ENCODE measurements at places on chromosomes 2 and 18.

DNA sequence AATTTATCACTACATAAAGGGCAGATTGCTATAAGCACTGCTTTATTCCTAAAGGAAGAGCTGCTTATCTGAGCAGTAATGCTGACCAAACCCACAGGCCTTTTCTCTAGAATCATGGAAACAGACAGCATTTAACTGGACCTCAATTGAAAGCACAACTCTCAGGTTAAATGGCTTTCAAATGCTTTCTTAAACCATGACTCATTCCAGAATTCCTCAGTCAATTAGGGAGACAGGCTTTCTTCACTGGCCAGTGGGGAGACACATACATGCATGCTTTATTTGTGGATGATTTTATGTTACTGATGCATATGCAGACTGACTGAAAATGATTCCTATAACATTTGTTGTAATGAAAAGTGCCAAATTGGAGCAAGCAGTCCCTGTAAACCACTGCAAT lies 114.6 kb downstream of the ACVR1 start:
- DNase-seq, result no peak

GRCh38 chr2:36172824-36173223 lies 182.8 kb upstream of the CRIM1 start:
- no peak for DNase-seq

DNA sequence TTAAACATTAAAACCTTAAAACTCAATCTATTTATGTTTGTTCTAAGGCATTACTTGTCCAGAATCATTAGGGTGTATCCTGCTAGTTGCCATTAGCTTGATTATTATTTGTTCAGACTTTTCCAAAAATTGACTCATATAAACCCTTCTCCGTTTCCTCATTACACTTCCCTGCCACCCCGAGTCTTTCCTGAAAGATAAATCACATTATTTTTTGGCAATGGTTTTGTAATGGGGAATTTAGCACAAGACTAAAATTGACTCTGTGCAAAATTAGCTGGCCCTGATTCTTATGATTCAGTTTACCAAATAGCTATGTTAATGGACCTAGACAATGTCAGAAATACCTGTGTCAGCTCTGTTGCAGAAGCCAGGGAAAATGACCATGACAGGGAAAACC lies 112.2 kb upstream of the NT5C1B start:
- no peak for DNase-seq

- no peak for DNase-seq
Observed at GRCh38 chr2:58207189-58207588, 33.9 kb downstream of the FANCL start.

DNA sequence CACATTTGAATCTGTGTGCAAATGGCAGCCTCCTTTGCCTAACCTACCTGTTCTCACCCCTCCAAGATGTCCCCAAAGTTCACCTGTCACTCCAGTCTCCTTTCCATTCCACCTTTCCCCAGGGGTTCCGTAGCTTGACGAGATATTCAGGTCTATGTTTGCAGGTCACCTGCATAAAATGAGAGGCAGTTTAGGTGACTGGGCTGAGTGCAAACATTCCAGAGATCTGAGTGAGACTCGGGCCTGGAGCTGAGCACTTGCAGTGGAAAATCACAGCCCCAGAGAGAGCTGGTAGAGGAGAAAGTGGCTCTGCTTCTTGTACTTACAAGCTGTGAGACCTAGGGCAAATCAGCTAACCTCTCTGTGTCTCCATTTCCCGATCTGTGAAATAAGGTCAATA lies 20.1 kb downstream of the CAPN14 start:
- DNase-seq, result no peak

GRCh38 chr2:195343540-195343939 lies 313.5 kb upstream of the SLC39A10 start:
- no peak for DNase-seq

- no peak for DNase-seq
Observed at GRCh38 chr2:59691518-59692190, 861.8 kb downstream of the BCL11A start.

GRCh38 chr2:33806041-33806440 lies 206.9 kb upstream of the FAM98A start:
- no peak for DNase-seq

DNA sequence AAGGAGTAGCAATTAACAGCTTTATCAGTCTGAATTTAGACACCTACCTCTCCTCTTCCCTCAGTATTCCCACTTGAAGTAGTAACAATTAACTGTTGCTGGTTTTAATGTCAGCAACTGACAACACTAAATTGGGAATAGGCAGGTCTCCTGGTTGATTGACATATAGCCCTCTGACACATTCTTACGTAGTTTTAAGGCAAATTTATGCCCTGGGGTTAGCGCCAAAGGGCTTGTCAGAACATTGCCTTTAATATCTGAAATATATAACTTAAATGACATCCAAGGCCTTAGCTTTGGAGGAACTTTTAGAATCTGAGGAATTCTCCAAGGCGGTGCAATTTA lies 7.4 kb downstream of the ASXL3 start:
- DNase-seq, result no peak

GRCh38 chr2:207775473-207775872 lies 5.8 kb upstream of the FZD5 start:
- DNase-seq, result no peak

DNA sequence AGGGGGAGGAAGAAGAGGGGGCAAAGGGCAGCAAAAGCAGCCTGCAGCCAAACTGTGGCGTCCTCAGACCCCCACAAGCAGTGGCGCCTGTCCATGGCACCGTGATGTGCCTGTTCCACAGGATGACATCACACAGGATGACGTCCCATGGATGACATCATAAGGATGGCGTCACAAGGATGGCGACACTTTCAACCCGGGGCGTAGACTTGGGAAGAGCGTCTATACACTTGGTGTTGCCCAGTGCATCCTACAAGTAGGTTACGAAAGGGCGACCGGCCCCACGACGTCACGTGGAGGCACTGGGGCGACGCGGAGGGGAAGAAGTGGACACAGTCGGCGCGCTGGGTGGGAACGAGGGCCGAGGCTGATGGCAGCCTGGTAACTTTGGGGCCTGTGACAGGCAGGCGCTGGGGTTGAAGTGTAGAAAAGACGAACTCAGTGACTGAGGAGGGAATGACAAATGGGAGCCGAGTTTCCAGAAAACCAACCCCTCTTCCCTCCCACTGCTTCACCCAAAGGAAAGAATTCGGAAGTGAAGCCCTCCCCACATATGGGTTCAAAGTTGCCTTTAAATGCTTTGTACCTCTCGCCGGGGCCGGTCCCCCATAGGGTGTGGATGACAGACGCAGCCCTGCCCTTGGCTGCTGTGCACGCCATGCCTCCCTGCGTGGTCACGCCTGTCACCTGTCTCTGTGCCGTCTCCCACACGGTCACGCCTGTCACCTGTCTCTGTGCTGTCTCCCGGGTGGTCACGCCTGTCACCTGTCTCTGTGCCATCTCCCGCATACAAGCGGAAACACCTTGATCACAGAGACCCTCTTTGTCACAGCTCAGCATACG lies 13.4 kb upstream of the KCNG2 start:
- DNase-seq, result no peak

DNA sequence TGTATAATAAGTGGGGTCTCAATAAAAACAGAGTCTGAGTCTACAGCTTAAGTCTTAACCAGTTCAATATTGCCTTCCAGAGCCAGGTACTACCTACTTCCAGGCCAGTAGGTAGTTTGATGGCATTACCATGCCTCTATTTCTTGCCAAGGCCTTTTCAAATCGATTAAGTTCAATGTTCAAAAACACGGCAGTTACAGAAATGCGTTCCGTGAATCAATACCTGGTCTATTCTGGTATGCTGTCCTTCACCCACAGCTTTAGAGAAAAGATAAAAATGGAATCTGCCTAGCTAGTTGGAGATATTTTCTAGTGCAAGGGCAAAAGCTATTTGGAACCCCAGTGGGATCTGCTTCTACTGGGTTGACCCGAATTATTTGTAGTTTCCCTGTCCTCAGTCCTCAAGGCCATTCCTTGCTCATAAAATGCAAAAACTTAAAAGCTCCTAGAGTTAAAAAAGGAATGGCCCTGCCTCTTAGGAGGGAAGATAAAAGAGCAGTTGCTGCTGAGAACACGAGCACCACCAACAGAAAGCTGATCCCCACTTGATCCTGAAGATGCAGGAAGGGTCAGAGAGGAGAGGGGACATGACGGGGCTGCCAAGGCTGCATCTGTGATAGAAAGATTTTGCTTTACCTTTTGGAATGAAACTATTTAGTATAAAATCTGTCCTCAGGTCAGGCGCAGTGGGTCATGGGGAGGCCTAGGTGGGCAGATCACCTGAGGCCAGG lies 109.6 kb upstream of the SCG2 start:
- no peak for DNase-seq

- no peak for DNase-seq
Observed at GRCh38 chr2:157744571-157745076, 116.0 kb upstream of the ACVR1C start.

GRCh38 chr18:70116949-70117348 lies 88.5 kb downstream of the RTTN start:
- no peak for DNase-seq

DNA sequence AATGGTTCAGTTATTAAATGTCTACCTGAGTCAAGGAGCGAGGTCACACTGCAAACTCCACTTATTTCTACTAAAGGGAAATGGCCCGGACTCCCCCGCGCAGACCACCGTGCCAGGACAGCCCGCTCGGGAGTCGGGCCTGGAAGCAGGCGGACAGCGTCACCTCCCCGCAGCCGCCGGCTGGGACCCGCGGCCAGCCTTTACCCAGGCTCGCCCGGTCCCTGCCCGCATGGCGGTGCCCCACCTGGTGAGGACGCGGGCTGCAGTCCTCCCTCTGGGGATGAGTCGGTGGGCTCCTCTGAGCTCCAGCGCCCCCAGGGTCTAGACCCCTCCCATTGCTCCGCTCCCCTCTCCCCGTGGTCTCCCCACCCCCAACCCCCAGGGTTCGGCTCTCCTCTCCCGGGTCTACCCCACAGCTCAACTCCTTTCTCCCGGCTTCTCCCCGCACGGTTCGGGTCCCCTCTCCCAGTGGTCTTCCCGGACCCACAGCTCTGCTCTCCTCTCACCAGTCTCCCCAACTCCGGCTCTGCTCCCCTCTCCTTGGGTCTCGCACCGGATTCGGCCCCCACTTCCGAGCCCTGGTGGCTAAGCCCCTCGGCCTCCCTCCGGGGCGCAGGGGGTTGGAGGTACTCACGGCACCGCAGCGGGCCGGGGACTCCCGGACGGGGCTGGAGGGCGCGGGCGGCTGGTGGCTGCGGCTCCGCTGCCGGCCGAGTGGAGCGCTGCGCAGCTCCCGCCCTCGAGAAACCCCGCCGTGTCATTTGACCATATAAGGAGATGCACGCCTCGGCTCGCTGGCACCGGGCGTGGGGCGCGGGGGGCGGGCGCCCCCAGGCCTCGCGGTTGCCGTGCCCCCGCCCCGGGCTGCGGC lies at the start of gene FHL2:
TSS of gene FHL2 (minus strand) at position 716 of the 871 bp plus-strand sequence. CDS start 12,535 bp downstream, outside the sequence.
- peak; percentile 73 for DNase-seq

GRCh38 chr2:10196948-10197696 lies 74.6 kb downstream of the RRM2 start:
- no peak for DNase-seq

- no peak for DNase-seq
Observed at GRCh38 chr2:195594919-195595694, 61.9 kb upstream of the SLC39A10 start.

GRCh38 chr2:85974390-85974789 lies 85.6 kb upstream of the ST3GAL5 start:
- no peak for DNase-seq

DNA sequence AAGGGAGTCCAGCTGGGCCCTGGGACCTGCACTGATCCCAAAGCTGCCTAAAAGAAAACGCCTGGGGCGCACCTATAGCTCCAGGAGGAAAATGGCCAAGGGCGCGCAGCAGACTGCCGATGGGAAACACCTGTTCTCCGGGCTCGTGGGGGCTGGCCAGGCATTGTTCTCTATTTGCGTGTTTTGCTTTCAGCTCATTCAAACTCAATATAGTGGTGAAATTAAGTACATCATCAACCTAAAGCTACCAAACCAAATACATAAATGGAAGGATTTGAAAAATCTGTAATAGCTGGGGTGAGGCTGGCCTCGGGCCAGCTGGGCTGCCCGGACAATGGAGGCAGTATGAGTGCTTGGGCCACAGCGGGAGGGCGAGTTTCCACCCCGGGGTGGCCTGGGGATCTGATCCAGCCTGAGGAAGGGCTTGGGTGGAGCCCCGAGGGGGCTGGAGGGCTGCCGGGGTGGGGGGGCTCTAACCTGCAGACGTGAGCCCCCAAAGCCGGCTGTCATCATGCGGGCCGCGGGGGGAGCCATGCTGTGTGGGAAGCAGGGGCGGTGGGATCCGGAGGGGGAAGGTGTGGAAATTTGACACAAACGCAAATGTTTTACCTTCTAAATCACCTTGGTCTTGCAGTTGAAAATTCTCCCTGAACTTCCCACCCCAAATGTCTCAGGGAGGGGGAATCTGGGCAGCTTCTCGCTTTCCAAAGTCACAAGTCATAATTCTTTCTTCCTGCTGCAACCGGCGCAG lies 77.6 kb downstream of the ASB1 start:
- DNase-seq, result no peak

GRCh38 chr18:12879840-12880540 lies 4.0 kb downstream of the PTPN2 start:
- no peak for DNase-seq

GRCh38 chr2:121031568-121032340 lies 253.2 kb downstream of the TFCP2L1 start:
- DNase-seq, result no peak

DNA sequence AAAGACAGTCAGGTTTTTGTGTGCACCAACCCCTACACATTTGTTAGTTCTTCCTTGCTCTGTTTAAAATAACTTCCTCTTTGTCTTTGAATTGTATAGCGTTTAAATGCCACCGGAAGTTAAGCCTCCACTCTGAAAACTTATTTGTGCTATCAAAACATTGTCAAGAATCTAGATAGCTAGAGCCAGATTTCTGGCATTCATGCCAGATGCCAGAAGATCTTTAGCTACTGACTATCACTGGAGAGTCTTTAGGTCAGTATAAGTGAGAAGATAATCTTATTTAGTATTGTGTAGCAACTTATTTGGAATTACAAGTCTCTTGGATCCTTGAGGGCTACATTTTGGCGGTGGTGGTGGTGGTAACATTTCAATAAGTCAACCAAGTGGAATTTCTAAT lies 63.4 kb upstream of the ADAM23 start:
- no peak for DNase-seq

DNA sequence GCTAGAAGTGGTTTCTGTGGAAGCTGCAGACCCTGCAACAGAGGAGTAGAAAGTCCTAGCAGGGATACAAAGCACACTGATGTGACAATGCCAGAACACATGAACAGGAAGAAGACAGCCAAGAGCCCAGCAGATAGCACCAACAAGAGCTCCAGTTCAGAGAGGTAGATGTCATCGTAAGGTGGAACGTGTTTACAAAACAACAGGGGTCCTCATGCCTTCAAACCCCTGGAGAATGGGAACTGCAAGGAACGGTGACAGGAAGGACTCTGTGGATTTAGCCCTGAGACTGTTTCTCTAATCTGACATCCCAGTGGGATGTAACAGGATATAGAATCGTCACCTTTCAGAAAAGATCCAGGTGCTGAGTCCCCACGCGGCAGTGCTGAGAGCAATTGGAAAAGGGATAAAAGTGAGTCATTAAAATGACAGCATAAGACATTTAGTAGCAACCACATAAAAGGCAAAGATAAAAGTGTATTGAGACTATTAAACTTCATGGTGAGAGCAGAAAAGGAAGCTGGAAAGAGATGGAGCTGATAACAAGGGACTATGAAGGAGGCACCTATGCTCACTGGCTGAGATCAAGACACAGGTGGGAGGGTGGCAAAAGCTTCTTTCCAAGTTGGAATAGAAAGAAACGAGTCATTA lies 195.2 kb downstream of the FBXO15 start:
- DNase-seq, result no peak

GRCh38 chr2:189175869-189176433 lies 3.6 kb downstream of the COL5A2 start:
- DNase-seq, result no peak

GRCh38 chr2:217076657-217077232 lies 216.9 kb upstream of the TNP1 start:
- no peak for DNase-seq

Data from stimulated activated CD4-positive, alpha-beta T cell treated with anti-CD3 and anti-CD28 coated beads, Interleukin-4, amount 100 ng/mL, for 1 hour (primary cell).